ENCODE measurements at places on chromosomes 5 and 9.

DNA sequence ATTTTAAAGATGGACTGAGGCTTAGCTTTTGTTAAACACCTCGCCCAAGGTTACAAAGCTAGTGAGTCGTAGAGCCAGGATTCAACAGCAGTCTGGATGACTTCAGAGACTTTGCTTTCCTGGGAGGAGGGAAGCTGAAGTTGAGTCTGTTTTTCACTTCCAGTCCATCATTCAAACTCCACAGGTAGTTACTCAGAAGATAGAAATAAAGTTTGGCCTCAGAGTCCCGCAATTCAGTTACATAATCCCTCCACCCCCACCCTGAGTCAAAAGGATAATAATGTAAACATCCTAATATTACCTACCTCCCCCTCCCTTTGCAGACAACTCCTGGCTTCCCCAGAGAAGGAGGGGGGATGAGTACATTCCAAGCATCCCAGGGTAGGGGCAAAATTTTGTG lies 8.1 kb downstream of the HBEGF start:
- no peak for DNase-seq

GRCh38 chr5:88824892-88825583 lies 57.9 kb downstream of the MEF2C start:
- DNase-seq: no peak

DNA sequence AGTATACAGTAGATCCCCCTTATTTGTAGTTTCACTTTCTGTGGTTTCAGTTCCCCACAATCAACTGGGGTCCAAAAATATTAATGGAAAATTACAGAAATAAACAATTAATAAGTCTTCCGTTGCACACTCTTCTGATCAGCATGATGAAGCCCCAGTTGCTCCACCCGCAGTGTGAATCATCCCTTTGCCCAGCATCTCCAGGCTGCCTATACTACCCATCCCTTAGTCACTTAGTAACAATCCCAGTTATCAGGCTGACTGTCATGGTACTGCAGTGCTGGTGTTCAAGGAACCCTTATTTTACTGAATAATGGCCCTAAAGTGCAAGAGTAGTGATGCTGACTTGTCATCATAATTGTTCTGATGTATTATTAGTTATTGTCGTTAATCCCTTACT lies 28.9 kb downstream of the SHC3 start:
- DNase-seq: no peak

GRCh38 chr5:149831492-149831891 lies 101.4 kb downstream of the PPARGC1B start:
- no peak for DNase-seq

- DNase-seq: no peak
Measured at GRCh38 chr5:60701321-60701968, 1.5 kb upstream of the DEPDC1B start.

GRCh38 chr5:130052752-130053151 lies 148.5 kb downstream of the CHSY3 start:
- DNase-seq: no peak

DNA sequence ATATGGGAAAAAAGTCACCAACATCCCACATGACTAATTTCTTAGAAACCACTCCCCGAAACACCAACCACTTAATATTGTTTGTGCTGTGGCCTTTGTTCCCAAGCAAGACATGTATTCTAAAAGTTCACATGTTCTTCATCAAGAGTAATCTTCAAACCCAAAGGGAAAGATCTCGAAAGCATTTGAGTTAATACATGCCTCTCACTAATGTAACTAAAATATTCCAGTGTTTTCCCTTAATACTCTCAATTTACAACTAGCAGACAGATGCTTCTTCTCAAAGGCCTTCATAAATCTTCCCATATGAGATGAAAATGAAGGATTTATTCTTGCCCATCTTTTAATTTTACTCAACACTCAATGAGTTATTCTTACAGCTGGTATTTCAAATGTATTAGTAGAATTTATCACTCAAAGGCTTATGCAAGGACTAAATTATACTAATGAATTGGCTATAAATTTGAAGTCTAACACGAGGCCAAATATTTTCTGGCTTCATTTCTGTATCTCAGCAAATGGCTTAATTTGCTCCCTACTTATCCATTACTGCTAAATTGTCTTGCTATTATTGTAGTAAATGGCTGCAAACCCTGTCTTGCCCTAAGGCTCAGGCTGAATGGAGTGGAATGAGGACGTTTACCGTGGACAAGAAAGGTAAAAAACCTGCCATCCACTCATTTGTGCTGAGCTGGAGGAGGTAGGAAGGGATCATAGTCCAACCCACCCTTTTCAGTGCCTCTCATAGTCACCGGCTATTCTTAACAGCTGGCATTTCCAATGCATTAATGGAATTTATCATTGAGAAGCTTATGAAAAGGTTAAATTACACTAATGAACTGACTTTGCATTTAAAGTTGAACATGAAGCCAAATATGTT lies 474.4 kb downstream of the RASEF start:
- DNase-seq: no peak

DNA sequence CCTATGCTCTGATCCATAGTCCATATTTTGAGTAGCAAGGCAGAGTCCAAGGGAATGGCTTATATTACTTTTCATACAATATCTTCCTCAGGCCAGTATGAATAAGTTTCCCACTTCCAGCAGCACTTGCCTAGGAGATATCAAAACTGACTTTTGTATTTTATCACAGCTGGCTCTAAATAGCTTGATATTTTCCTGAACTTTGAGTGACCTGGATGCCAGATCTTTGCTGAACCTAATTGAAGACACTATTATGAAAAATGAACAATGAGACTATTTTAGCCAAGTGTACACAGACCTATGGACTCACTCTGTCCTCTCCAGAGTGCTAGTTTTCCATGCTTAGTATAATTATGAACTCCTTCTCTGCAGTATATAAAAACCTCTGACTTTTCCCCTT lies 475.6 kb upstream of the PTGER4 start:
- no peak for DNase-seq
